ENCODE measurements at places on chromosomes 5 and 9.

DNA sequence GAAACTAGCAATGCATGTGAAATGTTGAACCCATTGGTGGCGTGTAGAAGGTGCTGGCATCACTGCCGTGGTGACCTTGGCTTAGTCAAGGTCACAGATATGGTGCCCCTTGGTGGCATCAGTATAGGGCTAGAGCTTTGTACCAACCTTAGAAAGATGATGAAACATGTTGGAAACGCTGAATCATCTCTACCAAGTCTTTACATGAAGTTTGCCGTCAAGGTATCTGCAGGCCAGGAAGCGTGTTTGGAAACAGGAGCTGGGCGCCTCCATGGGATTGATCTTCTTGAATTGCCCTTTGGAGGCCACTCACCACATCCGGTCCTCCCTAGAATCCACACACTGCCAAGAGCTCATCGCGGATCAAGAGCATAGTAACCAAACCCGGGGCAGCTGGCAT, 16.9 kb upstream of the BOD1 start:
- DNase-seq = no peak

GRCh38 chr9:91026266-91026665, 224.6 kb downstream of the SYK start:
- DNase-seq = no peak

GRCh38 chr5:133086366-133086875, 34.6 kb downstream of the HSPA4 start:
- no peak for DNase-seq

GRCh38 chr5:104178829-104179456, 616.4 kb upstream of the NUDT12 start:
- DNase-seq = peak; percentile 30

DNA sequence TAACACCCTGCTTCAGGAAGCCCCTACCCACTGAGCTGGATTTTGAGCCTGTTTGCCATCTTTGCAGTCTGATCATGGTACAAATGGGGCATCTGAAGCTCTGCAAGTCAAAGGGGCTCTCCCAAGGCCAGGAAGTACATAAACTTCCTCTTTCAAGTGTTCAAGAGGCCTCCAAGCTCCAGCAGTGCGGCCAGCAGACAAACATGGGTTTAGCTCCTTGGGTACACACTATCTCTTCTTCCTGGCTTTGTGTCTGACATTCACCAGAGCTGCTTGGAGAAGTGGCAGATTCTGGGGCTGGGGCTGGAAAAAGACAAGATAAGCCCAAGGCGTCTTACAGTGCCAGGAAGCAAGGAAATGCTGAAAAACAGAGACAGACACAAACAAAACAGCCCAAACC, 34.1 kb downstream of the LAMC3 start:
- DNase-seq = no peak

- DNase-seq = no peak
Measured at GRCh38 chr9:23638011-23638410, 188.0 kb downstream of the ELAVL2 start.

GRCh38 chr9:137544176-137544760, 5.9 kb downstream of the PNPLA7 start:
- no peak for DNase-seq

DNA sequence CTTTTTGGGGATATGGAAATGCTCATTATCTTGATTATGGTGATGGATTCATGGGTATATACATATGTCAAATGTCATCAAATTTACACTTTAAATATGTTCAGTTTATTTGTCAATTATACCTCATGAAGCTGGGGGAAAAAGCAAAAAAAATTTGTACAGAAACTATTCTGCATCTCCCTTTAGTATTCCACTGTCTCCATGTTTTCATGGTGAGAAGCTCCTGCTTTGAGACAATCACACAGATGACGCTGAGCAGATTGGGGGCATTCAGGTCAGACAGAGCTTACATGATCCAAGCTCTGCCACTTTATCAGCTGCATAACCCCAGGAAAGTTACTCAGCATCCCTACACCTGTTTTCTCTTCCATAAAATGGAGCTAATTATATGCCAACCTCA, 101.5 kb downstream of the PLPPR1 start:
- DNase-seq = no peak

- DNase-seq = no peak
Measured at GRCh38 chr9:137750007-137750406, 127.6 kb upstream of the CACNA1B start.

DNA sequence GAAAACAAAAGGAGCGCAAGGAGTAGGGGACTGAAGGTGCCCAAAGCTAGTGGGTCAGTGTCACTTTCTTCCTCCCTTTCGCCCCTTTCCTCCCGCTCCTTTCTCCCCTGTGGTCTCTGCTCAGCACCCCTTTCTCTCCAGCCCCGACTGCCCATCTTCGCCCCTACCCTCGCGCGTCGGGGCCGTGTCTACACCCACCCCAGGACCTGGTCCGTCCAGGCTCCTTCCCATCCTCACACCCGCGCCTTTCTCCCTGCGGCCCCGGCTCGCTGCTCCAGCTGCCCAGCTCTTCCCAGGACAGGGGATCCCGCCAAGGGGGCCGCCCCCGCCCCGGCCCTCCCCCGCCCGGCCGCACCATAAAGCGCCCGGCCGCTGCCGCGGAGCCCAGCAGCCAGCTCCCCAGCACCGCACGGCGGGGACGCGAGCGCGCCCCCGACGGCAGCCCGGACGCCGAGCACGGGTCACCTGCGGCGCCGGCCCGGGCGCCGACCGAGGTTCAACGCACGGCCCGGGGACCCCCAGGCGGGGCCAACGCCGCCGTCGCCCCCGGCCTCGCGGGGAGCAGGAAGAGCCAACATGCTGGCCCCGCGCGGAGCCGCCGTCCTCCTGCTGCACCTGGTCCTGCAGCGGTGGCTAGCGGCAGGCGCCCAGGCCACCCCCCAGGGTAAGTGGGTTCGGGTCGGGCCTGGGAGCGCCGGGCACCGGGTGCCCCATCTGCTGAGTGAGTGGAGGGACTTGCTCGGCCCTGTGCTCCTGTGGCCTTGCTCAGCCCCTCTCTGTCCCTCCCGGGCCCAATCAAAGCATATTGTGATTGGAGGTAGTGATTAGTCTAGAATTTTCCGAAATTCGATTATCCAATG, at the start of gene THBS4:
Gene THBS4 (plus strand): TSS at position 387 of the 860 bp plus-strand sequence. CDS start 190 bp downstream, at position 577.
- no peak for DNase-seq

- DNase-seq = no peak
Measured at GRCh38 chr5:125530833-125531615, 784.6 kb upstream of the ZNF608 start.

DNA sequence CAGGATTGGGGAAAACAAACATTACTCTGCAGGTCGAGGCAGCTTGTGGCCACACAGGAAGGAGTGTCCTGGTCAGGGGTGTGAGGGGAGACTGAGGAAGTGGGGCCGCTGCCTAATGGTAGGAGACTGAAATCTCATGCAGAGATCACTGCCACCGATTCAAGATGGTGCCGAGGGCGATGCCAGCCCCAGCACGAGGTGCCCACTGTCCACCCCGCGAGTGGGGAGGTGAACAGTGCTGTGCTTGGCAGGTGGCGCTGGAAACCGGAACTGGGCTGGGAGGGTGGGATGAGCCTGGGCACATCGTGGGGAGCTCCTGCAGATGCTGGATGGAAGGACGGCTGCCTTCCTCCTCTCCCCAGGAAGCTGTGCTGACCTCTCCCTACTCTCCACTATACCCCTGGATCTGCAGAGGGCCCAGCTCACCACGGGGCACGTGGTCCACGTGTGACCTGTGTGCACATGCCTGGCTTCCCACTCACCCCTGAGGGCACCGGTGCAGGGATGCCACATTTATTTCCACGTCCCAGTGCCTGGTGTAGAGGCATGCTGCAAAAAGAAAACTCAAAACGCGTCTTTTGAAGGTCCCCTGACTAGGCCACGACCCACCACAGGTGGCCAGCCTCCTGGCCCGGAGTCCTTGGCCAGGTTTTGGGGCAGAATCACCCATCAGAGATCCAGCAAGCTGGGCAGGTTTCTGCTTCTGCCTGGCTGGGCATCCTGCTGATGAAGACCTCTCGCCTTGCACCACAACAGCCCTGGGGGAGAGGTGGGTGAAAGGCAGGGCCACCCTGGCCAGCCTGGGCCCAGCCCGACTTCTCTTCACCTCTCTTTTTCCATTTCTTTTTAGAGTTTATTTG, 71.7 kb upstream of the FCN1 start:
- no peak for DNase-seq

DNA sequence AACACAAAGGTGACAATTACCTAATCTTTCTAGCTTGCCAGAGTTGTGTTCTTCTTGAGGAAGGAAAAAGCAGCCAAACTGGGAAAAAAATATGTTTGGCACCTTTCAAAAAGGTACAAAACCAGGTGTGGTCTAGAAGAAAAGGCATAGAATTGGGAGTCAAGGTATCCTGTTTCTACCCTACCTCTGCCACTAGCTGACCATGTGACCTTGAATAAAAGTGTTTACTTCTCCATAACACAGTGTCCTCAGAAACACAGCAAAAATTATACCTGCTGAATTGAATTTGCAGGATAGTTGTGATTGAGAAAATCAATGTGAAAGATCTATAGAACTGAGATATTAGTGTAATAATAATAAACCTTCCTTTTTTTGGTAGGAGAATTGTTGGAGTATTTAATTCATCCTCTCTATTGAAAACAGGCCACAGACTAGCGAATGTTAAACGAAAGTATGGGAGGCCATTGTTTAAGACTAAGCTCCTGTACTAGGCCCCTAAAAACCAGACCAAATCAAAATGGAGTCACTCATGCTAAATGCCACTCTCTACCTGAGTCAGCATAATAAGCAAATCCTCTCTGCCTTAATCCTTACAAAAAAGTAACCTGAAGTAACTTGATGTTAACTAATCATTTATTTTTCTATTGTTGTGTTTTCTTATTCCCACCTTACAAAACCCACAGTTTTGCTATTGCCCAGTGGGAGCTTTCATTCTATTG, 12.6 kb downstream of the CYFIP2 start:
- no peak for DNase-seq

DNA sequence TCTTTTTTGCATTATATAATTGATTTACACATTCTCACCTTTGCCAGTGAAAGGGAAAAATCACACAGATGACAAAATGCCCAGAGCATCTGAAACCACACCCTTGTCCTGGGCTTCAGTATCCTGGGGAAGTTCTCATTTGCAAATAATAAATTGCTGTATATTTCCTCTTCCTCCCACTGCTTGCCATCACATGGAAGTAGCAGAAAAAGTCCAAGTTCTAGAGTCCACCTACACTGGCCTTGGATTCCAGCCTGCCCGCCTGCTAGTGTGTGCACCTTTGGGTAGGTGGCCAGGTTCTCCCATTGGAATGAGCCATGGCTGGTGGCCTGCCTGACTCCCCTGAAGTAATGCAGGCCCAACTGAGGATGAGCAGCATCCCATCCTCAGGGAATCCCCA, 149.4 kb downstream of the GADD45G start:
- no peak for DNase-seq

- DNase-seq = no peak
Measured at GRCh38 chr5:2763533-2763794, 12.0 kb upstream of the IRX2 start.

- no peak for DNase-seq
Measured at GRCh38 chr5:172090976-172091547, 84.6 kb upstream of the FBXW11 start.
